ENCODE measurements at places on chromosomes 6 and 20.
A peak's percentile ranks its signal among the peaks of the same experiment; 100 is the strongest.

DNA sequence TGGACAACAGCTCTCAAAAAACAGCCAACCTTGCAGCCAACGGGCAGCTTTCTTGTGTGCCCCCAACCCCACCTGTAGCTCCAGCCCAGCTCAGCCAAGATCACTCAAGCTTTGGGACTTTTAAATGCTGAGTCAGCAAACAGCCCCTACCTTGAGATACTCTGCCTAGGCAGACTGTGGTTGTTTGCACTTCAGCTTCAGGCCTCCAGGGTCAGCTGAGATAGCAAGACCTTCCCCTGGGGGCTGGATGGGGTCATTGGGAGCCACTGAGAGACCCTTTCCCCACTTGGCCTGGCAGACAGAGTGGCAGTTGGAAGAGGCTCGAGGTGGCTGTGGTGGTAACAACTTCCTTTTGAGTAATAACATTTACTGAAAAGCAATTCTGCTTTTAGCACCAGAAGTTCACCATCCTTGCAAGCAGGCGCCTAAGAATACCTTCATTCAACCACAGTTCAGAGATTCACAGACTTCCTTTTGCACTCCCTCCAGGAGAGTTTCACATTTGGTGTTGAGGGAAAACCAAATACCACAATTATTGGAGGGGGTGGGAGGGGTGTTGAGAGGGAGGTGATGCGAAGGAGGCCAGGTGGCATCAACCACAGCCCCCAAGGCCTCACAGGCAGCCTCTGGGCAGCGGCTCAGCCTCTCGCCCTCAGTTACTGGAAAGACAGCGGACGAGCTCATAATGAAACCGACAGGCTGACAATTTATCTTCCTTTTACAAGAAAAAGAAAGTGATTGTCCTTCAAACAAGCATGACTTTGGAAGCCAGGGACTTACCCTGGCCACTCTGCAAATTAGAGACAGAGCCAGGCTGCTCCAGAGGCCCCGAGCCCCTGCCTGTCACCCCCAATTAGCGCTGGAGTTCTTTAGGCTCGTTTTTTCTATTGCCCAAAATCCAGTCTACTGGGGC, 148.1 kb downstream of the CEBPB start:
- DNase-seq: no peak

GRCh38 chr6:24899997-24900325, 35.8 kb downstream of the RIPOR2 start:
- DNase-seq: no peak

DNA sequence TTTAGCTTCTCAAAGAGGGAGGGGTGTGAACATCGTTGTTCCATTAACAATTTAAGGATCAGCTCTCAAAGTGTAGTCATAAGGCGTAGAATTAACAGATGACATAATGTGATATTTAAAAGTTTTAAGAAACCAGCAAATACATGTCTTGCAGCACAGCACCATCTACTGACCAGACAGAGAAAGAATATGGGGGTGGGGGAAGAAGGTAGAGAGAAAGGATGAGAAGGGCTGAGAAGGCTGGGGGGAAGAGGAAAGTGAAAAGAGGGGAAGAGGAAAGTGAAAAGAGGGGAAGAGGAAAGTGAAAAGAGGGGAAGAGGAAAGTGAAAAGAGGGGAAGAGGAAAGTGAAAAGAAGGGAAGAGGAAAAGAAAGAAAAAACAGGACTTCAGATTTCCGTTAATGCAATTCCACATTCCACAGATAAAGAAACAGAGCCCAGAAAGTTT, 80.9 kb downstream of the HAO1 start:
- peak; percentile 58 for DNase-seq

DNA sequence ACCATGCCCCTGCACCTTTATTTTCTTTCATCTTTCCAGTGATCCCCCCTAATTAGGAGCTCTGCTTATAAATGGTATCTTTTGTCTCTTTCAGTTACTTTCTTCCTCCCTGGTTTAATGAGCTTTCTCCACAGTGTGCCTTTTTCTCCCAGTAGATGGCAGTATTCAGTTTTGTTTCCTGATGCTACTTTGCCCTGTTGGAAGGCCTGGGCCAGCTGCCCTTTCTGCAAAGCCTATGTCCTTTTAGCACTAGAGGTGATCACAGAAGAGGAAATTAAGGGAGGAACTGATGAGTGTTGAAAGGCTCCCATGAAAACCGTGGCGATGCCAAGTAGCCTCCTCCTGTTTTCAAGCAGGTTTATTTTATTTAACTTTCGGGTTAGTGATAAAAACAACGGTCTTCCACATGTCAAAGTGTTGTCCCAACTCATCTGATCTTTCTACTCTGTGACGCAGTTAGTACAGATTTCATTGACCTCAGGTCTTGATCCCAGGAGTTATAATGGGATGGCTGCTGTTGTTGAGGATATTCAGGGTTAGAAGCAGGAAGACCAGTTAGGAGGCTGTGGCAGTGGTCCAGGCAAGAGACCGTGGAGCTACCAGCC, 184.2 kb upstream of the BMP2 start:
- peak; percentile 34 for DNase-seq

GRCh38 chr6:52754443-52754842, 8.8 kb downstream of the GSTA2 start:
- DNase-seq: no peak

GRCh38 chr6:161232467-161232866, 41.4 kb downstream of the AGPAT4 start:
- no peak for DNase-seq

- peak; percentile 84 for DNase-seq
Measured at GRCh38 chr6:89436226-89436625, 3.3 kb downstream of the ANKRD6 start.

Measured in DMS153 (cell line).